ENCODE measurements at places on chromosomes 16 and 17. TPM values are rescaled to one million over a fixed set of nuclear protein-coding genes. Genes with fewer than 3 reads are reported as not detected.

GRCh38 chr17:76370261-76370993, 14.0 kb upstream of the SPHK1 start:
- peak; percentile 65 for DNase-seq

GRCh38 chr16:3021449-3022207, 1.5 kb downstream of the TNFRSF12A start:
- peak; percentile 80 for DNase-seq

GRCh38 chr17:19724501-19725420, 8.4 kb upstream of the SLC47A2 start:
- DNase-seq, result no peak

- no peak for DNase-seq
Observed at GRCh38 chr17:4258867-4259266, 4.9 kb downstream of the ANKFY1 start.

GRCh38 chr16:28981517-28981916, 3.3 kb upstream of the LAT start:
- DNase-seq, result no peak

- DNase-seq, result no peak
Observed at GRCh38 chr17:8109661-8110455, 8.5 kb downstream of the ALOXE3 start.

- DNase-seq, result no peak
Observed at GRCh38 chr16:89363621-89364393, 126.6 kb downstream of the ANKRD11 start.

DNA sequence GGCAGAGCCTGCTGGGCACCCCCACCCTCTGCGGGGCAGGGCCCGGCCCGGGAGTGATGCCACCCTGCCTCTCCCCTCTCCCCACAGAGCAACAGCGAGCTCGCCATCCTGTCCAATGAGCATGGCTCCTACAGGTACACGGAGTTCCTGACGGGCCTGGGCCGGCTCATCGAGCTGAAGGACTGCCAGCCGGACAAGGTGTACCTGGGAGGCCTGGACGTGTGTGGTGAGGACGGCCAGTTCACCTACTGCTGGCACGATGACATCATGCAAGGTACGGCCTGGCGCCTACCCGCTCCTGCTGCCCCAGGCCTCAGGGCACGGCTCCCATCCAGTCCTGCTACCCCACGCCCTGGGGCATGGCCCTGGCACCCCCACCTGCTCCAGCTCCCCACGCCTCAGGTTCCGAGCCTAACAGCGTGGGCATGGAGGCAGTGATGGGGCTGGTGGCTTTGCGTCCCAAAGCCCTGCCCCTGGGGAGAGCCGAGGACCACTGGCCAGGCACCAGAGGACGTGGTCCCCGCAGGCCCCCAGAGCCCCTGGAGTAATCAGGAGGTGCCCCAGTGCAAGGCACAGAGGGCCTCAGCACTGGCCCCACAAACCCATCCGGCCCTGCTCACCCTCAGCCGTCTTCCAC, 38.4 kb downstream of the TSC2 start:
- no peak for DNase-seq

The TEX14 gene
- total RNA-seq, result 0.07 TPM

DNA sequence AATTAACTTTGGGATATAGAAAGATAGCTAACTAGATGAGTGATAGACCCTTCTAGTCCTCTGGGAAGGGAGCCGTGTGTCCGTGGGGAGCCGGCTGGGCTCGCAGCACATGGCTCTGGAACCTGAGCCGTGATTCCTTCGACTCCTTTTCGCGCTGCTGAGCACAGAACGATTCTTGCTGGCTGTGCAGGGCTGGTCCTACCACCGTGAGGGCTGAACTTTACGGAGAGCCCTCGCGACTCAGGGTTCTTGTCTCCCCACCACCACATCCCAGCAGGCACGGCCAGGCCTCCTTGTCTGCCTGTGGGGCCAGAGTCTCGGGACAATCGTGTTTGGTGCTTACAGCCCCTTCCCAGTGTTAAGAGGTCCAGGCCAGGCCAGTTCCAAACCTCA, 13.8 kb upstream of the TCF25 start:
- DNase-seq, result no peak

DNA sequence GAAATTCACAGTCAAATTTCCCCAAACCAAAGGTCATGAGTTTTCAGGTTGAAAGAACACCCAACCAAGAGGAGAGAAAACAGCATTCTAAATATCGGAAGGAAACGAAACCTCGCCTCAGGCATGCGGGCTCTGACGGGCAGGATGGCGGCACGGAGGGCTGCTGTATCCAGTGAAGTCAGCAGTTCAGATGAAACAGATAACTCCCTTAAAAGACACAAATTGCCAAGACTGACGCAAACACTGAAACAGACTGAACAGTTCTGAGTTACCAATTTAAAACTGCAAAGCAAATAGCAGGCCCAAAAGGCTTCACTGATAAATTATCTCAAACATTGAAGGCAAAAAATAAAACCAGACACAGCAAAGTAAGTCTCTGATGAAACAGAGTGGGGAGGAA, 20.6 kb upstream of the CDH15 start:
- DNase-seq, result no peak

DNA sequence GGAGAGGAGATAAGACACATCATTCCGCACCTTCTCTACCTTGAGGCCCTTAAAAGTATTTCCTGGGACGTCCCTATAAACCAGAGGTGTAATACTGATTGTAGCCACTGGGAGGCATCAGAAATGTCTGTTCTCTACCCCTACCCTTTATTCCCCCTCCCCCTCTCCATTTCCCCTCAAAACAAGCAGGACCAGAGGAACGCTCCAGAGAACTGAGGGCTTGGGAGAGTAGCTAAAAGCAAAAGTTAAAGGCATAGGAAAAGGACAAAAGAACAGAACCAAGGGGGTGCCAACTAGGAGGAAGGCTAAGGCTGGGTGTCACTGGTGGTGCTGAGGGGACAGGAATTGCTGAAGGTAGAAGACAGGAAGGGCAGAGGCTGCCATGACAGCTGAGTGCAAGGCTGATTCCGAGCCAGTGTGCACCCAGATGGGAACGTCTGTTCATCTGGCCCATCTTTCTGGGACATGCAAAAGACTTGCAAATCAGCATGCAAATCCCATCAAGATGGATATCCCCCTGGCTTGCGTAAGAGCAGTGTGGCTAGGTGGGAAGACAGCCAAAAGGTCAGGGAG, 6.7 kb downstream of the CAMTA2 start:
- no peak for DNase-seq

GRCh38 chr17:67260170-67260987, 15.4 kb upstream of the HELZ start:
- DNase-seq, result no peak

The MYH1 gene
- not detected for total RNA-seq

DNA sequence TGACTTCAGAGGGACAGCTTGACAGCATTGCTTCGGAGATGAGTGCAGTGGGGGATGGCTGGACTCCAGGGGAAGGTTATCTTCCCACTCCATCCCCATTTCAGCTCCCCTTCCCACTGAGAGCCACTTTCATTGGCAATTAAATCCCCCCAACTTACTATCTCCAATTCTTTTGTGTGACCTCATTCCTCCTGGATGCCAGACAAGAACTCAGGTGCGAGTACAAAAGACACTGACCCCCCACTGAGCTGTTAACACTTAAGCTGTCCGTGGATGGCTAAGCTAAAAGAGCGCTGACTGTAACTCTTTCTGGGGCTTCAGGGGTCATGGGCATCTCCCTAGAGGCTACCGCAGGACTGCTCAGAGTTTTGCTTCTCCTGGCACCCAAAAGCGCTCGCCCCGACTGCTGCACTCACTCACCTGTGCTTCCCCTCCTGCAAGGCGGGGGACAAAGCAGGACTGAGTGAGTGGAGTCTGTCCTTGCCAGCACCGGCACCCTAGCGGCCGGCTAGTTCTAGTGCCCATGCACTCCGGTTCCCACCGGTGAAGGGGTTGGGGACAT, 44.8 kb upstream of the FBXO47 start:
- no peak for DNase-seq

- no peak for DNase-seq
Observed at GRCh38 chr16:75053791-75054555, 55.1 kb downstream of the ZNRF1 start.

DNA sequence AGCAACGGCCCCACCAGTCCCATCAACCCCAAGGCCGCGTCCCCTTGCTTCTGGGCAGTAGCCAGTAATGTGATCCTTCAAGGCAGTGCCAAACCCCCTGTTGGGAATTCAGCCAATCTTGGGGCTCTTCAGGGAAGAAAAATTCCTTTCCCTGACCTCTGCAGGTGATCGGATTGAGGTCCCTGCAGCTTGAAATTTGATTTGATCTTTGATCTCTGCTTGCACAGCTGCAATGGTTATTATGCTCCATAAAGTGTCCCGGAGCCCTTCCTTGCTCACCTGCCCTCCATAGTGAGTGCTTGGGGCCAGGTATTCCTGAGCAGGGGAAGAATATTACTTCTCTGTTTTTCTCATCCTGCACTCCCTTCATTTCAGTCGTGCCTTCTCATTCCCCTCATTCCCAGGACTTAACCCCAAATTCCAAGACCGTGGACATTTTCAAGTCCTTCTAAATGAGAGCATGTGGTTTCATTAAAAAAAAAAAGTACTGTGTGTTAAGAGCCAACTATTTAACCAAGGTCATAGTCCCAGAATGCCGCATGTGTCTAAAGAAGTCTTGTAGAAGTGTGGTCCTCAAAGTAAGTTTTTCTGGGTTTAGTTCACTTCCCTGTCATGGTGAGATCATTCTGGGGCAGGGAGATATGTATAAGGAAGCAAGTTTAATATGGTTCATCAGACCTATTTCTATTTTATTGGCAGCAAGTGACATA, 56.3 kb downstream of the SOX9 start:
- no peak for DNase-seq

- DNase-seq, result no peak
Observed at GRCh38 chr16:569445-570254, at the start of gene PIGQ. PIGQ (plus strand) TSS chr16:569968; CDS start chr16:574075, 4,107 bp downstream.

The GPRC5C gene
- total RNA-seq, result 74.7 TPM

DNA sequence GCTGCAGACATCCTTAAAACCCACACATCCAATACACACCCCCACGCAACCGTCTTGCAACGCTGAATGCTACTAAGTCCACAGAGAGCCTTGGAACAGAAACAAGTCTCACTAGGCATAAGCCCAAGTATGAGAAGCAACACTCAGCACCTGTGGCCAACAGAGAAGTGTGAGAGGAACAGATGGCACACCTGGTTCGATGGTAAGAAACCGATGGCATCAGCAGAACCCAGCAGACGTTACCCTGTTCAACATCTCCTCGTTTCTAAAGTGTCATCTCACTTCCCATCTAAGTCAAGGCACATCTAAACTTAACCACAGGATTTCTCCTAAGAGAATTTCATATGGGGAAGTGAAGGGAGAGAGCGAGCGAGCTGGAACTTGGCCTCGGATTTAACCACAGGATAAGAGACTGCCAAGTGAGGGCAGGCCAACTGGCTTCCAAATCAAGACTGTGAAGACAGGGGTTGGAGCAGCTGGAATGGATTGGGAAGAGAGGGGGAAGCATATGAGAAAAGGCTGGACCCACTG, 41.0 kb downstream of the NXPH3 start:
- DNase-seq, result no peak

DNA sequence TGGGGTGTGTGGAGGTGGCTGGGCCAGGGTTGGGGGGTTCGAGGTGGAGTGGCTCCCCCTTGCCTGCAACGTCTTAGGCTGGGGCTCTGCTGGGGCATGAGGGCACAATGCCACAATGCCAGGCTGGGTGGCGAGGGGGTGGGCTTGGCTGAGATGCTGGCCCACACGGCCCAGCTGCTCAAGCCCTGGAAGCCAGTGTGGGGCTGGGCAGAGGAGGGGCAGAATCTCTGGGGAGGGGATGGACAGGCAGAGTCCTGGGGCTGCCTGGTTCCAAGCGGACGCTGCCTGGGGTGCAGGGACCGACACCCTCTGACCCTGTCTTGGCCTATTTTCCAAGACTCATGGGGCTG, 37.5 kb upstream of the SSTR5 start:
- DNase-seq, result no peak

GRCh38 chr17:2933606-2934005, 129.8 kb downstream of the OR1D5 start:
- DNase-seq, result no peak

- no peak for DNase-seq
Observed at GRCh38 chr17:57284984-57285646, 28.8 kb downstream of the MSI2 start.

The OTOP3 gene
- not detected for total RNA-seq

The CACNG5 gene
- total RNA-seq, result not detected
